ENCODE measurements at places on chromosomes 11 and 22.

DNA sequence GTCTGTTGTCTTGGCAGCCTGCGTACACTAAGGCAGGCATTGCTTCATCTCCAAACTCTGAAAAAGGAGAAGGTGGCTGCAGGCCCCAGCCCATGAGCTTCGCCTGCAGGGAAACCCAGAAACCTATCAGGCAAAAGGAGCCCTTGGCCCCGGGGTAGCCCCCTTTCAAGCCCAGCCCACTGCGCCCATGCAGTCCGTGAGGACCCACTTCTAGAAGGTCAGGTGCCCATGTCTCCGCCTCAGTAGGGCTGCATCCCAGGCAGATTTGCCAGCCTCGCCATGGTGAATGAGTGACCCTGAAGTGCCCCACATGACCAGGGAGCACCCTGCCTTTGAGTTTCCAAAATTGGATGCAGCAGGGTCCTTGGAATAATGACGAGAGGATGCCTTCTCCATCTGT, 1158.4 kb downstream of the BRD1 start:
- DNase-seq = no peak
- no peaks in the 10 kb centered on the region for H3K4me1 ChIP-seq
- H3K36me3 ChIP-seq = no peaks in the 10 kb centered on the region
- no peak overlapping the region for H3K27ac ChIP-seq
- H3K4me3 ChIP-seq = no peak overlapping the region

GRCh38 chr22:17703811-17704210, 65.3 kb downstream of the BCL2L13 start:
- DNase-seq = no peak
- no peaks in the 10 kb centered on the region for H3K27me3 ChIP-seq
- peaks cover 19% of the 10 kb centered on the region for H3K36me3 ChIP-seq
- H3K27ac ChIP-seq = no peak overlapping the region
- no peak overlapping the region for H3K4me3 ChIP-seq
- peaks cover 18% of the 10 kb centered on the region for H3K4me1 ChIP-seq

DNA sequence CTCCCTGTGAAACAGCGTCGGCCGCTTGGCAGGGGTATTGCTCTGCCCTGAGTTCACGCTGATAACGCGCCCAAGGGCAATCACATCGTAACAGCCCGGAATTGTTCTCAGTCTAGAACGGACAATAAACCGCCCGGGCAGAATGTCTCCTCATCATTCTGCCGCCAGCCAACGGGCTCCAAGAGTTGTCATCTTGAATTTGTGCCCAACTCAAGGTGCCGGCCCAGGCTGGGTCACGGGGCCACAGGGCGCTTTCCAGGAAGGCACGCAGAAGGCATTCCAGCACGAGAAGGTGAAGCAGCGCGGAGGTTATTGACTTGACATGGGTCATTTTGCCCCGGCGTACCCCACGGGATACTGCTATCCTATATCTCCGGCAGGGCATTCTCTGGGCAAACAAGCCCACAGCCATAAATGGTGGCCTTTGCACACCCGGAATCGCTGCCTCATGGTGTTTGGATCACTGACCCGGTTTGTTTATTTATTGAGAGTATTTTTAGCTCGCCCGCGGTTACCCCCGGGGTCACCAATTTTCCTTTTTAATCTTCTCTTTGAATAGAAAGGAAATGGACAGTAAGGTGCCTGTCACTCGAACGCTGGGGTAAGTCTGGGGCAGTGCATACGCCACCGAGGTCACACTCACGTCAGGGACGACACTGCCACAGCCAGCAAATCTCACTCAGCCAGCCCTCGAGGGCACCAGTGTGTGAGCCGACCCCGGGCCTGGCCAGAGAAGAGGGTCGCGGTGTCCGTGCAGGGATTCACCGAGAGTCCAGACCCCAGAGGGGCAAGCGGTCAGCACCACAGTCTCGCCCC, 72.4 kb upstream of the FGF3 start:
- H3K36me3 ChIP-seq = no peaks in the 10 kb centered on the region
- H3K27me3 ChIP-seq = peaks cover 23% of the 10 kb centered on the region
- no peak for DNase-seq
- H3K4me3 ChIP-seq = no peak overlapping the region
- H3K4me1 ChIP-seq = peaks cover 3% of the 10 kb centered on the region

DNA sequence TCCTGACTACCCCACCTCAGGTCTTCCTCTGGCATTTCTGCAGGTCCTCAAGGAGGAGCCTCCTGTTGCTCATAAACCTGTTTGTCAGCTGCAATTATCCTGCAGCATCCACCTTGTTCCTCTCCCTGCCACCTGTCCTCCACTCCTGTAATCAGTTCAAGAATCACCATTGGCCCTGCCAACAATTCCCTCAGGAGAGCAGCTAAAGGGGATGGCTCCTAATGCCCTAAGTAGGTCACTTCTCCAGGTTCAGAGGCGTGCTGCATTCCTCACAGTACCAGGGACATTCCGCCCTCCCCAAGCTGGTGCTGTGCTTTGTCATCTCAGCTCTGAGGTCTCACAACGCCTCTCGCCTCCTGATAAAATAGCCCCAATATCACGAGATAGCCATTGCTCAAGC, 2.1 kb downstream of the CLDN25 start:
- no peak for DNase-seq
- no peak overlapping the region for H3K4me3 ChIP-seq
- no peak overlapping the region for H3K27ac ChIP-seq
- no peaks in the 10 kb centered on the region for H3K4me1 ChIP-seq
- H3K27me3 ChIP-seq = peaks cover 37% of the 10 kb centered on the region

DNA sequence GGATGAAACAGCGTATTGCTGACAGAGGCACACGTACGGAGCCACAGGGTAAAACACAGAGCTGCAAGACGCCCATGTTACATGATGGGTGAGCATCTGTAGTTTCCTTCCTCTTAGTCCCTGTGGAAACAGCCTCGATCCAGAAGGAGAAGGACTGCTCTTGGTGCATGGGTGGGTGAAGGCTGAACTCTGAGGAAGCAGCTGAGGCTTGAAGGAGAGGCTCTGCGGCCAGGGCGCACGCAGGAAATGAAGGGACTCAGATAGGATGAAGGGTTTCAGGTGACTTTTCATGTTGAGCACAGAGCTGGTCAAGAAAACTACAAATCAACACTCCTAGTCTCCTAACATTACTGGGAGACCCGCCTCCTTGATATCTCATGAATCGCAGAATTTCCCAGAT, 65.7 kb upstream of the ADA2 start:
- H3K27ac ChIP-seq = no peak overlapping the region
- peaks cover 28% of the 10 kb centered on the region for H3K27me3 ChIP-seq
- H3K4me1 ChIP-seq = peaks cover 15% of the 10 kb centered on the region
- no peak overlapping the region for H3K4me3 ChIP-seq
- H3K36me3 ChIP-seq = no peaks in the 10 kb centered on the region

DNA sequence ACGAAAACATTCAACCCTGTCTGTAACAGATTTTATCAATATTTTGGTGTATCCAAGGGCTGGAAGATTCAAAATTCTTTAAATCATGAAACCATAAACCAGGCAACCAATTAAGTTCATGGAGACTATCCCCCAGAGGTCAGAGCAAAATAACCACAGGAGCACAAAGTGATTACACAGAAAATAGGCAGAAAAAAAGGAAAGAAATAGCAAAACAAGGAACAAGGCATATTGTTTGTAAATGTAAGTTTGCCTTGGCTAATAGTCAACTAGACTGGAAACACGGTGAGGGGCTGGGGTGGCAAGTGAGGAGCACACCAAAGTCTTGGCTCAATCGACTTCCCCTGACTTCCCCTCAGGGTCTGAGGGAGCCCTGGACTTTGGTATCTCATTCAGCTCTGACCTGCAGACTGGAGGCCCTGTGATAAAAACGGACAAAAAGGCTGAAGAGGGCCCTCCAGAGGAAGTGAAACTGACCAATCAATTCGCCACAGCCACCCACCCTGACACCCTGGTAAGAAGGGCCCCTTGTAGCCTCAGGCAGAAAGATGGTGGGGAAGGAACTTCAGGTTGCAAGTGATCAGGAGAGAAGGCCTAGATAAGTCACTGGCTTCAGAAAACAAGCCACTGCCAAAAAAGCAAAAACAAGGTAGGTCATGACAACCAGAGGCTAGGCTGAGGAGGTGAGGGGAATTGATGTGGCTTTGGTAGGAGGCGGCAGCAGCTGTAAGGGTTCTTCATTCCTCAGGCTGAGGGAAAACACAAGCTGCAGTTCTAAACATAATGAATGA, 1.8 kb downstream of the SIK3 start:
- H3K36me3 ChIP-seq = peaks cover 17% of the 10 kb centered on the region
- peak; percentile 57 for DNase-seq
- peak overlapping the region; percentile 86 for H3K4me3 ChIP-seq
- peaks cover 64% of the 10 kb centered on the region for H3K4me1 ChIP-seq
- H3K27me3 ChIP-seq = no peaks in the 10 kb centered on the region
- H3K27ac ChIP-seq = peak overlapping the region; percentile 90

GRCh38 chr22:25025491-25026400, 73.2 kb downstream of the KIAA1671 start:
- H3K36me3 ChIP-seq = no peaks in the 10 kb centered on the region
- H3K27me3 ChIP-seq = peaks cover 19% of the 10 kb centered on the region
- peaks cover 31% of the 10 kb centered on the region for H3K4me1 ChIP-seq
- H3K4me3 ChIP-seq = no peak overlapping the region
- peak overlapping the region; percentile 56 for H3K27ac ChIP-seq

DNA sequence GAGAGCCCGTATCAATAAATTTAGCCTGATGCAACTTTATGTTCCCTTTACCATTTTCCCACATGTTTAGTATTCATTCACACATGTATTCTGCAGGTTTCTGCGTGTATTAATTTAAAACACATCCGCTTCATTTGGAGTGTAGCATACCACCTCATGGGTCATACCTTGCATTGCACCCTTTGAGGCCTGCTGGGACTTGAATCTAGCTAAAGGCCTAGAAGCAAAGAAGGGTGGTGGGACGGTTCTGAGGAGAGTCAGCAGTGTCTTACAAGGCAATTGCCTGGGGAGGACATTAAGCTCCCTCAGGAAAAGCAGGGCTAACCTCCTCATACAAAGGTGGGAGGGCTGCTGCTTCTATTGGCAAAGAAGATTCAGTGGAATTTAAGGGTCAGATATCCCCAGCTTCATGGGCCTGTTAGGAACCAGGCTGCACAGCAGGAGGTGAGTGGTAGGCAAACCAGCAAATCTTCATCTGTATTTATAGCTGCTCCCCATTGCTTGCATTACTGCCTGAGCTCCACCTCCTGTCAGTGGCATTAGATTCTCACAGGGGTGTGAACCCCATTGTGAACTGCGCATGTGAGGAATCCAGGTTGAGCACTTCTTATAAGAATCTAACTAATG, 15.9 kb upstream of the SNX19 start:
- no peak overlapping the region for H3K27ac ChIP-seq
- H3K36me3 ChIP-seq = no peaks in the 10 kb centered on the region
- peaks cover 1% of the 10 kb centered on the region for H3K27me3 ChIP-seq
- no peak for DNase-seq
- no peaks in the 10 kb centered on the region for H3K4me1 ChIP-seq
- no peak overlapping the region for H3K4me3 ChIP-seq

GRCh38 chr11:20631519-20632168, 32.2 kb downstream of the SLC6A5 start:
- peaks cover 7% of the 10 kb centered on the region for H3K27me3 ChIP-seq
- no peaks in the 10 kb centered on the region for H3K36me3 ChIP-seq
- no peak overlapping the region for H3K4me3 ChIP-seq
- no peaks in the 10 kb centered on the region for H3K4me1 ChIP-seq
- DNase-seq = no peak
- no peak overlapping the region for H3K27ac ChIP-seq

DNA sequence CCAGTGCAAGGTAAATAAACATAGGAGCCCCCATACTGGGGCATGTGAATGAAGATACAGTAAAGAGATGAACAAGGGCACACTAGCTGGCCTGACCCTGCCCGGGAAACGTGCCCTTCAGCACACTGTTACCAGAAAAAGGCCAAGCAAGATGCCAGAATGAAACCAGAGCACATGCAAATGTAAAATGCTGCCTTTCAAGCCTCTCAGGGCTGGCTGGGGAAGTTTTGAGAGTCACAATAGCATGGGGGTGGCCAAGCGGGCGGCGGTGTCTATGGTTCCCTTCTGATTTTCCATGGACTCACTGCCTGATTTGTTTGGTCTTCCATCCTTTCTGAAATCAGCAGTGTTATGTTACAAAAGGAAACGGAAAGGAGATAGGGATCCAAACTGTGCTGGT, 18.9 kb upstream of the SUSD2 start:
- DNase-seq = no peak
- peaks cover 7% of the 10 kb centered on the region for H3K36me3 ChIP-seq
- H3K4me3 ChIP-seq = no peak overlapping the region
- H3K27ac ChIP-seq = peak overlapping the region; percentile 37
- H3K27me3 ChIP-seq = no peaks in the 10 kb centered on the region

GRCh38 chr11:130882138-130882551, 34.1 kb downstream of the SNX19 start:
- peaks cover 38% of the 10 kb centered on the region for H3K36me3 ChIP-seq
- no peak overlapping the region for H3K4me3 ChIP-seq
- no peak overlapping the region for H3K27ac ChIP-seq
- no peaks in the 10 kb centered on the region for H3K27me3 ChIP-seq

GRCh38 chr11:27468209-27468994, 4.2 kb downstream of the LGR4 start:
- peaks cover 9% of the 10 kb centered on the region for H3K4me1 ChIP-seq
- H3K36me3 ChIP-seq = peaks cover 3% of the 10 kb centered on the region
- H3K27ac ChIP-seq = no peak overlapping the region
- no peak for DNase-seq
- H3K4me3 ChIP-seq = no peak overlapping the region

DNA sequence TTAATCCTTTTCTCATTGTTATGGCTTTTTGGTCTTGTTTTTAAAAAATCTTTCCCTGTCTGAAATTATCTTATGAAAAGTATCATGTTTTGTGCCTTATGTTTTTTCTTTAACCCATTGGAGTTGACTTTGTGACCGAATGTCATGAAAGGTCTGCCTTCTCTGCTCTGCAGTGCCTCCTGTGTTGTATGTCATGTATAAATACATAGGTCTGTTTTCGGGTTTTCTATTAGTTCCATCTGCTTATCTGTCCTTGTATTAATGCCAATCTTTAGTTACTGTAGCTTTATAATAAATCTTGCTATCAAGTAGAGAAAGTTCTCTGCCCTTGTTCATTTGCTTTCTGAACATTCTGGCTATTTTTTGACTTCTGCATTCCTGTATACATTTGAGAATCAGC, 73.0 kb downstream of the ZBTB44 start:
- peaks cover 27% of the 10 kb centered on the region for H3K36me3 ChIP-seq
- no peak for DNase-seq
- no peak overlapping the region for H3K4me3 ChIP-seq
- H3K27me3 ChIP-seq = no peaks in the 10 kb centered on the region
- H3K27ac ChIP-seq = no peak overlapping the region
- H3K4me1 ChIP-seq = peaks cover 28% of the 10 kb centered on the region

DNA sequence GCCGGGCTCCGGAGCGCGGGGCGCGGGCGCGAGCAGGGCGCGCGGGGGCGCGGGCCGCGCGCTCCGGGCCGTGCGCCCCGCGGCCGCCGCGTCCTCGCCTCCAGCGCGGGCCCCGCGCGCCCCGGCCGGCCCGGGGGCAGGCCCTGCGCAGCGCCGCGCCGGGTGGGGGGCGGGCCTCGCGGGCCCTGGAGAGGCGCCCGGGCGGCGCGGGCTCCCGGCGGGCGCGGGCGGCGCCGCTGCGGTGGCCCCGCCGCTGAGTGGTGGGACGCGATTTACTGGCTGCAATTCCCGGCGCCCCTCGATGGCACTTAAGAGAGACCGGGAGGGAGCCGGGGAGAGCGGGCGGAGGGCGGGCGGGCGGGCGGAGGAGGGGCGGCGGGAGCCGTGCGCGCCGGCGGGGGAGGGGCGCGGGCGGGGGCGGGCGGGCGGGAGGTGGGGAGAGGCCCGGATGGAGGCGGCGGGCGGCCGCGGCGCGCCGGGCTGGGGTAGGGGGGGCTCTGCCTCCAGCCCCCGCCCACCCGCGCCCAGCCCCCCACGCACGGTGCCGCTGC, 73.2 kb upstream of the TCF20 start:
- H3K4me3 ChIP-seq = no peak overlapping the region
- no peak for DNase-seq
- no peaks in the 10 kb centered on the region for H3K4me1 ChIP-seq
- H3K27ac ChIP-seq = no peak overlapping the region
- no peaks in the 10 kb centered on the region for H3K36me3 ChIP-seq
